ENCODE measurements at places on chromosomes 1 and 21.

DNA sequence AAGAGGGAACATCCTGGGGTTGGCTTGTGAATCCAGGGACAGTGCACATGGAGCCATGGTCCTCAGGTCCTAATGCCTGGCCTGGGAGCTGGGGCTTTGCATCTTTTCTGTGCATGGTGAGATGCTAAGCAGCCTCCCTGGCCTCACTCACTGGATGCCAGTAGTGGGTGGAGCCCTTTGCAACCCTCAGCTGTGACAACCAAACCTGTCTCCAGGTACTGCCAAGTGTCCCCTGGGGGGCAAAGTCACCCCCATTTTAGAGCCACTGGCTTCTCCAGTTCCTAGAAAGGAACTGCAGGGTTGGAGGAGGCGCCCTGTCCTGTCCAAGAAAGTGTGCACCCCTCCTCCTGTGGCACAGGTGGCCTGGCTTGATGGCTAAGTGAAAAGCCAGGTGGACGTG lies 44.6 kb upstream of the GRIK3 start:
- no peak for DNase-seq

GRCh38 chr1:110541906-110542395 lies 23.0 kb upstream of the KCNA10 start:
- DNase-seq: no peak

- DNase-seq: no peak
Observed at GRCh38 chr1:234921266-234922062, 207.2 kb downstream of the TOMM20 start.

DNA sequence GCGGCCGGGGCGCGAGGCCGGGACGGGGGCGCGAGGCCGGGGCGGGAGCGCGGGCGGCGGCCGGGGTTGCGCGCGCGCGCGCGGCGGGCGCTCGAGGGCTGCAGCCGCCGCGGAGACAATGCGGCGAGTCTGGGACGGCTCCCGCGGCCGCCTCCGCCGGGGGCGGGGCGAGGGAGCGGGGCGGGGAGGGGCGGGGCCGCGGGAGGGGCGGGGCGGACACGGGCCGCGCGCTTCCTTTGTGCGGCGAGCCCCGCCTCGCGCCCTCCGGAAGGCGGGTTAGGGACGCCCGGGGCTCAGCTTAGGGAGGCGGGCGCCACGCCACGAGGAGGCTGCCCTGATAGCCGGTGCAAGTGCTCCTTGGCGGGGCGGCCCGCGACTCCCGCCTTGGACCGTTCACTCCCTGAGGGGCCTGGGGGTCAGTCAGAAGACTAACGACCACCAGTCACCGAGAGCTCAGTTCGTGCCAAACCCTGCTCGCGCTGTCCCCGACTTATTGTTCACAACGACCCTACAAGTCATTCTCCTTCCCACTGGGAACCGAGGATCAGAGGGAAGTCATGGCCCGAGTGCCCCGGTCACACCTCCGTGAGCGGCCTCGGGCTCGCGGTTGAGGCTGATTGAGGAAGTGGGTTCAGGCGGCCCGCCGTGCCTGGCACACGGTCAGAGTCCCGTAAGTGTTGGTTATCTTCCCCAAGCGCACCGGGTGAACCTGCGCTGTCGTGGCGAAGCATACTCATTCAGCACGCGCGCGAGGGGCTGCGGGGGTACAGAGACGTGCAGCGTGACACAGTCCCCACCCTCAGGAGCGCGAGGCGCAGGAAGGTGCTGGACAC lies 29.1 kb upstream of the A3GALT2 start:
- peak; percentile 51 for DNase-seq

- DNase-seq: no peak
Observed at GRCh38 chr1:66553846-66554245, 19.9 kb downstream of the SGIP1 start.

DNA sequence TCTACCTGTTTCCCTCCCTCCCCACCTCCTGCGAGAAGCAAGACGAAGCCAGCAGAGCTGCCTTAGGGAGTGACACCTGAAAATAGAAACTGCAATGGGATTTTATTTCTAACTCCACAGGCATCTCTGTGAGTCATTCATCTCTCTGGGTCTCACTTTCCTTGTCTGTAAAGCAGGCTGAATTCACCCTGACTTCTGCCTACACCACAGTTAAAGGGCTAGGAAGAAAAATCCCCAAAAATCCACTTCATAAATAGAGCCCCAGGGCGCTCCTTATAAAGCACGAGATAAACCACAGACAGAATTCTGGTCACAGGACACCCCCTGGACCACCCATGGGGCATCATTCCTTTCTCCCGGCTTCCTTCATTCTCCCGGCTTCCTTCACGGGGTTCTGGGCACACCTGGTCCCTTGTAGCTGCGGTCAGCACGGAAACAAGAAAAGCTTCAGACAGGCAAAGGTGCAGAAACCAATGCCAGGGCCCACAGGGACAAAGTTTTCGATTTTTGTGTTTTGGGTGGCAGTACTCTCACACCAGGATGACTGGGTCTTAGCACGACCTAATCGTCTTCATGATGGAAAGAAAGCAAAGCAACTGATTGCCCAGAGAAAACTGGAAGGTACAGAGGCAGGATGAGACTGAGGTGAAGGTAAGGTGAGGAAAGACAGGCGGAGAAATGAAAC lies 2.8 kb upstream of the H6PD start:
- no peak for DNase-seq

GRCh38 chr1:98304888-98305287 lies 356.6 kb upstream of the SNX7 start:
- no peak for DNase-seq

DNA sequence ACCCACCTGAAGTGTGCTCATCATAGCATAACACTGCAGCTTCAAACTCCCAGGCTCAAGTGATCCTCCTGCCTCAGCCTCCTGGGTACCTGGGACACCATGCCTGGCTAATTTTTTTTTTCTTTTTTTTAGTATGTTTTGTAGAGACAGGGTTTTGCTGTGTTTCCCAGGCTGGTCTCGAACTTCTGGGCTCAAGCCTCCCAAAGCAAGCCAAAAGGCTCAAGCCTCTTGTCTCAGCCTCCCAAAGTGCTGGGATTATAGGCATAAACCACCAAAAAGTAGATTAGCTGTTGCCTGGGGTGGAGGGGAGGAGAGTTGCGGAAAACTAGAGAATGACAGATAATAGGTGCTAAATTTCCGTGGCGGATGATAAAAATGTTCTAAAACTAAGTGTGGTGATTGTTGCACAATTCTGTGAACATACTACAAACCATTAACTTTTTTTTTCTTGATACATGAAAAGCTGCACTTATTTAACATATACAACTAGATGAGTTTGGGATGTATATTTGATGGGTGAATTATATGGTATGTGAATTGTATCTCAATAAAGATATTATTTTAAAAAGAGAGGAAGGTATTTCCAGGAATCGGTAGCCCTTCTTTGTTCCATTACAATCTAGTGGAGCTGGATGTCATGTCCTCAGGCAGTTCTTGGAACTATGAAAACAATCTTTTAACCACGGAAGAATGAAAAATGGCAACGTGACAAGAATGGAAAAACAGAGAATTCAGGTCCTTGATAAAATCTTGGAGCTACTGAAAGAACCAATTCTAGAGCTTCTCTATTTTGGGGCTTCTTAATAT lies 27.3 kb upstream of the MED18 start:
- no peak for DNase-seq

- no peak for DNase-seq
Observed at GRCh38 chr1:207702317-207702716, 49.5 kb upstream of the CD46 start.
